Memory B cell (primary cell): ENCODE measurements at places on chromosomes 12 and 14.

- DNase-seq = no peak
Observed at GRCh38 chr14:29016050-29016900, 249.7 kb downstream of the FOXG1 start.

DNA sequence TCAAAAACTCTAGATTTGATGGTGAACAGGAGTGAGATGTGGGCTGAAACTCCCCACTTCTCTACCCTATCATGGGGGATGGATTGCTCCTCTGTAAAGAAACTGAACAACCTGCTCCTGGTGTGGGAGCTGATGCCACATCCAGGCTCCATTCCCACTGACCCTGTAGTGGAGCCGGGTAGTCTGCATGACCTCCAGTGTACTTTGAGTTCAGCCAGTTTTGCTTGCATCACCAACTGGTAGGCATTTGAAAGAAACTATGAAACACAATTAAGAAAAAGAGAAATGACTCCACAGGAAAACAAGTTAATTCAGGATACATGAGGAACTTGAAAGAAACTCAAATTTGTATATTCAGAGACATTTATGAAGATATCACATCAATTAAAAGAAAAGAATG, 27.3 kb upstream of the EMP1 start:
- DNase-seq = no peak

- no peak for DNase-seq
Observed at GRCh38 chr14:99318091-99318958, 46.3 kb upstream of the BCL11B start.

GRCh38 chr12:113276306-113276705, 55.0 kb downstream of the TPCN1 start:
- no peak for DNase-seq

DNA sequence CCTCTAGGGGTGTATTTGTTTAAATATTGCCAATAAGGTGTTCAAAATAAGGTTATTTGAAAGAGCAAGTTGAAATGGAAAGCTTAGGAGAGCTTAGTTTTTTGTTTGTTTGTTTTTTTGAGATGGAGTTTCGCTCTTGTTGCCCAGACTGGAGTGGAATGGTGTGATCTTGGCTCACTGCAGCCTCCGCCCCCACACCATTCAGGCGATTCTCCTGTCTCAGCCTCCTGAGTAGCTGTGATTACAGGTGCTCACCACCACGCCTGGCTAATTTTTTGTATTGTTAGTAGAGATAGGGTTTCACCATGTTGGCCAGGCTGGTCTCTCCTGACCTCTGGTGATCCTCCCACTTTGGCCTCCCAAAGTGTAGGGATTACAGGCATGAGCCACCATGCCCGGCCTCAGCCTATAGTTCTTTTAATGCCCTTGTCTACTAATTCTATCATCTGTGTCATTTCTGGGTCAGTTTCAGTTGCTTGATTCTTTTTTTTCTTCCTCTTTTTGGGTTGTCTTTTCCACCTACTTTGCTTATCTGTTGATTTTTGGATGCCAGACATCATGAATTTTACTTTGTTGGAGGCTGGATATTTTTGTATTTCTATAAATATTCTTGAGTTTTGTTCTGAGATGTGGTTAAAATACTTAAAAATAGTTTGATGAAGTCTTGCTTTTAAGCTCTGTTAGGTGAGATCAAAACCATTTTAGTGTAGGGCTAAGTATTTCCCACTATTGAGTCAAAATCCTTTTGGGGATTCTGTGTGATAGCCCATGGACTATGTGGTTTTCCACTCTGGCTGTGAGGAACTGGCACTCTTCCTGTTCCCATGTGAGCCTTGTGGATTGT, 18.7 kb downstream of the RCOR1 start:
- no peak for DNase-seq

DNA sequence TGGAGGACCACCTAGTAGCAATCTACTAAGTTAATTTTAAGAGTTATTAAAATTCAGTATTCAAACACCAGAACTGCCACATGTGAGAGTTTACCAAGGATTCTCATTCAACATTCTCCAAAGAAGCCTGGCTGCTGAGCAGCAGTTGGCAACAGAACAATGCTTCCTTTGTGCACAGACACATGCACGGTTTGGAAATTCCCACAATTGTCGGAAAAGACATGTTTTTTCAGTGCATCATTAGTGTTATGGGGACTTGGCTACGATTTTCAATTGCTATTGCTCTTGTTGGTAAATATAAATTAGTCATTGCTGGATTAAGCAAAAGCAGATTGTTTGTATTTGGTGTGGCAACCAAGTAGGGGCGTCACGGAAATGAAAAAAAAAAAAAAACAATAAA, 22.2 kb downstream of the ST8SIA1 start:
- no peak for DNase-seq

GRCh38 chr12:92929983-92930382, 888 bp upstream of the EEA1 start:
- no peak for DNase-seq
